ENCODE measurements at places on chromosomes 7 and 10.

GRCh38 chr7:47572094-47572445 lies 9.8 kb downstream of the TNS3 start:
- no peak for DNase-seq

GRCh38 chr7:22319424-22320403 lies 37.2 kb downstream of the RAPGEF5 start:
- DNase-seq, result no peak

GRCh38 chr7:25982684-25983083 lies 169.3 kb upstream of the NFE2L3 start:
- DNase-seq, result no peak

DNA sequence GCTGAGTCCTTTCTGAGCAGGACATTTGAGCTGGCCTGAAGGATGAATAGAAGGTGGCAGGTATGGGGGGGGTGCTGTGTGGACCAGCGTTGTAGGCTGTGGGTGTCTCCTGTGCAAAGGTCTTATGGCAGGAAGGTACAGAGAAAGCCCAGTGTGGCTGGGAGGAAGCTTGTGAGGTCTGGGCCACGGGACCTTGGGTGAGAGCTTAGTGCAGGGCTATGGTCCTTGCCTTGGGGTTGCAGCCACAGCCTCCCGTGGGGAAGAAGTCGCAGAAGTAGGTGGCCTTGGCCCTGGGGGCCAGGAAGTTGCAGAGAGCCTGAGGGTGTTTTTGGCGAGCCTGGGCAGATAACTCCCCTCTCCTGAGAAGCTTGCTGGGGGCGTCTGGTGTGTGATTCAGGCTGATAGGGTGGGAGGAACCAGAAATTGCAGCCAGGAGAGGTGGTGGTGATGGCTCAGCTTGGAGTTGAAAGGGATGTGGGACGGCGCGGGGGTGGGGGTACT lies 172.0 kb upstream of the TNRC18 start:
- no peak for DNase-seq

GRCh38 chr7:68456469-68456868 lies 1141.8 kb upstream of the AUTS2 start:
- no peak for DNase-seq
